Hindlimb muscle (tissue), 1 donor: ENCODE measurements at places on chromosomes 6 and 20. TPM values are rescaled to one million over a fixed set of nuclear protein-coding genes. Genes with fewer than 3 reads are reported as not detected.

The FAM83C gene
- polyA plus RNA-seq: 0.17 TPM

The SAMD5 gene
- polyA plus RNA-seq: 2.1 TPM

The SLC22A2 gene
- polyA plus RNA-seq: not detected

The SYTL3 gene
- 10.5 TPM for polyA plus RNA-seq

The COX4I2 gene
- 9.2 TPM for polyA plus RNA-seq

The SPDEF gene
- not detected for polyA plus RNA-seq

The GSTA4 gene
- polyA plus RNA-seq: 45.2 TPM

The PRL gene
- 0.67 TPM for polyA plus RNA-seq

The MYLK2 gene
- polyA plus RNA-seq: 54.0 TPM

The LY6G6D gene
- not detected for polyA plus RNA-seq

The CTAGE9 gene
- not detected for polyA plus RNA-seq

The RALY gene
- 136 TPM for polyA plus RNA-seq

The RSPH9 gene
- polyA plus RNA-seq: 0.79 TPM

The GSTA3 gene
- polyA plus RNA-seq: not detected

The MAFB gene
- 13.4 TPM for polyA plus RNA-seq

The GABRR1 gene
- 1.1 TPM for polyA plus RNA-seq

The OR12D3 gene
- not detected for polyA plus RNA-seq

The TNNC2 gene
- polyA plus RNA-seq: 9,031 TPM

The SERINC3 gene
- polyA plus RNA-seq: 54.0 TPM

The FAM110A gene
- polyA plus RNA-seq: 24.3 TPM

The BACH2 gene
- 6.0 TPM for polyA plus RNA-seq

The VSX1 gene
- not detected for polyA plus RNA-seq
